ENCODE measurements at places on chromosomes 12 and 14.

- no peak for DNase-seq
These were observed 96.8 kb downstream of the EP400 start for GRCh38 chr12:132046561-132046960.

- no peak for DNase-seq
These were observed 2.3 kb upstream of the ACVRL1 start for GRCh38 chr12:51904951-51905470.

GRCh38 chr12:46533723-46534122 is 161.2 kb upstream of the SLC38A2 start:
- no peak for DNase-seq

DNA sequence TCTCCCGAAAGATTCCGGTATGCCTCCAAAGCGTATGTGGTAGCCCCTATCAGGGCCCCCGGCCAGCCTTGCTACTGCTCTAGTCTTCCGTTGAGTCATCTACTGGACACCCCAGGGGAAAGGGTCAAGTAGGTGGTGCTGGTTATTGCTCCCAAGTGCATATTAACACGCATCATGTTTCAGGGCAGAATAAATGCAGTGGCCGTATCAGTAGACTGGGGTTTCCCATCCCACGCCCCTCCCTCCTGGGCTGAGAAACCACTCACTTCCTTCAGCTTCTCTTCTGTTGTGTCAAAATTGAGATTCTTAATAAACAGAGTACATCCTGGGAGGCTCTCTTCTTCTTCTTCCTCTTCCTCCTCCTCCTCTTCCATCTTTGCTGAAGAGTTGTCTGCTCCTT is 39.3 kb downstream of the RBM19 start:
- DNase-seq = no peak

- DNase-seq = no peak
These were observed 7.7 kb upstream of the HPD start for GRCh38 chr12:121866331-121866730.

- no peak for DNase-seq
These were observed 40.2 kb upstream of the APPL2 start for GRCh38 chr12:105275997-105276733.

GRCh38 chr12:31118347-31119191 is 44.9 kb downstream of the DDX11 start:
- no peak for DNase-seq

DNA sequence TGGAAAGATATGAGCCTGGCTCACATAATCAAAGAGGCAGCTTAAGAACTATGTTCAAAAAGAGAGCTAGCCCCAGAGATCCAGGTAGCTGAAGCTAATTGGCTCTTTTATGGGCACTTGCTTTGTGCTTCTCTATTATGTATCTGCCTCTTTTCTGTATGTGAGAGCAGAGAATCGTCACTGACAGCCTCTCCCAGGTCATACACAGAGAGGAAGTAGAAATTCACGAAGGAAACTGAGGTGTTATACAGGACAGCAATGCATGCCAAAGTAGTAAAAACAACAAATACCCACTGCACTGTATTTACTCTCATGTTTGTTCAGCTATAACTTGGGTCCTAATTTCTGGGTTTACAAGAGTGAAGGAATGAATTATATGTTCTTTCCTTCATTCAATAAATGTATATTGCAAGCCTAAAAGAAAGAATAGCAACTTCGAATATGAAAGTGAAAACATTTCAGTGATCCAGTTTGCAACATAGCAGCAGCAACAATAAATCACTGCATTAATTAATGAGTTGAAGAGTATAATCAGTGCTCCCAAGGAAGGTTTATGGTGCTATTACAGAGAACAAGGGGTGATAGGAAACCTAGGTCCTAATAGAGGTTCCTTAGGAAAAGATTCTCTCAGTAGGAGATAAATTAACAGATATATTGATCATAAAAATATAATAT is 47.1 kb upstream of the ATXN7L3B start:
- DNase-seq = no peak

DNA sequence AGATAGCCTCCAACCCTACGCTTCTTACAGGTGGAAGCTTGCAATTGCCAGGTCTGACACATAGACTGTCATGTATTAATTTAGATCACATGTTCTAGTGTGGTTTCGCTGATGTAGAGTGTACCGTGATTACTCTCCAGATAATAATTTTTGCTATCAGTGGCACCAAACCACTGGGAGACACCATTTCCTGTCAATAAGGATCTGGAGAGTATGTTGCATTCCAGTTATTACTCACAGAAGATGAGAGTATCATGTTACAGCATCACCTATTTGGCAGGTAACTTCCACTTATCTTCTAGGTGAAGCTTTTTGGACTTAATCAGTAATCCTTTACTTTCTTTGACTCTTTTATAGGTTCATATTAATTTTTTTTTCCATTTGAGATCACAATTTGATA is 147.2 kb downstream of the HELB start:
- DNase-seq = no peak

GRCh38 chr12:96143392-96143791 is 50.8 kb upstream of the ELK3 start:
- DNase-seq = no peak

- no peak for DNase-seq
These were observed 126.5 kb downstream of the TMEM30B start for GRCh38 chr14:61154641-61155040.

GRCh38 chr14:21096978-21097635 is 1.3 kb downstream of the ZNF219 start:
- no peak for DNase-seq

DNA sequence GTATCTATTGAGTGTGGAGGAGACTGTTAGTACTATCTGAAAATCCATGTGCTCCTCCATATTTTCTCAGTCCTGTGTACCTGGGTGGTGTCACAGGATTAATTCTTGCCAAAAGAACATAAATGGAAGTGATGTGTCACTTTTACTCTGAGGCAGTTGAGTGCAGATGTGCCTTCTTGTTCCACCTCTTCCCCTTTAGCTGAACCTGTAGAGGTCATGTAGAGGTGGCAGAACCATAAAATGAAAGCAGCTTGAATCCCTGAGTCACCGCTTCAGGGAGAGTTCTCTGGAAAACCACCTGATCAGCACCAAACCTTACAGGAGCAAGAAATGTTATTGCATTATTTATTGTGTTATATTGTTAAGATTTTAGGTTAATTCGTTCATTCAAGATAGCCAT is 14.7 kb upstream of the SLC25A3 start:
- no peak for DNase-seq

DNA sequence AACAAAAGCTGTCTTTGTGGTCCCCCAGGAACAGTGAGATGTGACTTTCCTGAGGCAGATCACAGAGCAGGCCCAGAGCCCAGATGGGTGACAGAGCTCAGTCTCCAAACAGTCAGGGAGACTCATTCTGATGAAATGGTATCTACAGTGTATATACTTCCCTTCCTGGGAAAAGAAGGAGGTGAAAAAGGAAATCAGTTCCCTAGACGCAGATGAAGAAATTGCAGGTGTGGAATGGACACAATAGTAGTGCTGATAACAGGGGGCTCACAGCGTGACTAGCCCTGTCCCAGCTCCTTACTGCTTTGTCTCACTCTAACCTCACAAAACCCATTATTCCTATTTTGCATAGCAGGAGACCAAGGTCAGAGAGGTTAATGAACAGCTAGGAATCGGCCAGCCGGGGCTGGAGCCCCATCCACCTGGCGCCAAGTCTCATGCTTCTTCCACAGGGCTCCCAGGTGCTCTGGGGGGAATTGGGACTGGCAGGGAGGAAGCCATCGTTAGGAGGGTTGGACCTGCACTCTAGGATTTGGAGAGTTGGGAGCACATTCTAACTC is 11.9 kb downstream of the KCNH3 start:
- no peak for DNase-seq

DNA sequence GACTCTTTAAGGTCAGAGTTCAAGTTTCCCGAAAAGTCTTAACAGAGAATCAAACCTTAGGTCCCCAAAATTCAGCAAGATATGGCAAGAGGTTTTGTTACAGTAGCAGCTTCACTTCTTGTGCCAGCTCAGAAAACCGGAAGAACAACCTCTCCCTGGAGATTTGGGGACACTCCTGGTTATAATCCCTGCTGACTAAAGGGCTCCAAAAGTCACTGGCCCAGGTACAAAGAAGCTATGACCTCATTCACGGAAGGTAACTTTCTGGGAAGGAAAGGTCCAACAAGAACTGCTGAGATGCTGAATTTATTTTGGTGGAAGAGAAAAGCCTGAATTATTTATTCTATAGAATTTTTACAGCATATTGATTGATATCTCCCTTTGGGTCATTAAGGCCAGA is 55.6 kb upstream of the DIO2 start:
- DNase-seq = no peak

DNA sequence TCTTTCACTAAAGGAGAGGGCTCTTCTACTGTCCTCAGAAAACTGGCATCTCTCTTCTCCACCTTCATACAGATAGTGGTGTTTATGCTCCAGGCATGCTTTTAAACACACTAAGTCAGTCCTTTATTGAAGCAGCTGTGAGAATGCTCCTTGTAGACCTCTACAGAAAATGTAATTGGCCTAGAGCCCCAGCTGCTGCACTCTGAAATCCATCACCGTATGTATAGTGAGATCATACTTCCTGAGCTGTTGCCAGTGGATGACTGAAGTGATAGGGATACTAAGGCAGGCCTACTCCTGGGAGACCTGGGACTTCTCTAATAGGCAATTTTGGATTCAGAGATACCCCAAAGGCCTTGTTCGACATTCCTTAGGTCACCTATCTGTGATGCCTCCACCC is 535.4 kb downstream of the RPS29 start:
- no peak for DNase-seq

DNA sequence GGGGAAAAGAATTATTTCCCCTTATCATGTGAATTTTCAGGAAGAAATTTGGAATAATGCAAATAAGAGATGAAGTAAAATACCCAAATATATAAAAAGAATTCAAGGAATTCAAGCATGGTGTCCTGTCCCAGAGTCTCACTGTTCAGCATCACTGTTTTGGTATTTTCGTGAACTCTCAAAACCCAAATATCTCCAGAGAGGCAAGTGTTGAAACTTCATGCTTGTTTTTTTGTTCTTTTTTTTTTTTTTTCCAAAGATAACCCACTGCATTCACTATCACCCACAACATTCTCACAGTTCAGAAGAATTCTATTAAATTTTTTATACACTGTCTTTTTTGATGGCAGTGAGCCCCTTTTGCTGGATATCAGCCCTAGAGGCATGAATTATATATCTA is 354.9 kb downstream of the DIO2 start:
- no peak for DNase-seq

- no peak for DNase-seq
These were observed 32.5 kb upstream of the CRY1 start for GRCh38 chr12:107125833-107126232.

- DNase-seq = no peak
These were observed 1.5 kb upstream of the GALNT6 start for GRCh38 chr12:51392556-51393237.

DNA sequence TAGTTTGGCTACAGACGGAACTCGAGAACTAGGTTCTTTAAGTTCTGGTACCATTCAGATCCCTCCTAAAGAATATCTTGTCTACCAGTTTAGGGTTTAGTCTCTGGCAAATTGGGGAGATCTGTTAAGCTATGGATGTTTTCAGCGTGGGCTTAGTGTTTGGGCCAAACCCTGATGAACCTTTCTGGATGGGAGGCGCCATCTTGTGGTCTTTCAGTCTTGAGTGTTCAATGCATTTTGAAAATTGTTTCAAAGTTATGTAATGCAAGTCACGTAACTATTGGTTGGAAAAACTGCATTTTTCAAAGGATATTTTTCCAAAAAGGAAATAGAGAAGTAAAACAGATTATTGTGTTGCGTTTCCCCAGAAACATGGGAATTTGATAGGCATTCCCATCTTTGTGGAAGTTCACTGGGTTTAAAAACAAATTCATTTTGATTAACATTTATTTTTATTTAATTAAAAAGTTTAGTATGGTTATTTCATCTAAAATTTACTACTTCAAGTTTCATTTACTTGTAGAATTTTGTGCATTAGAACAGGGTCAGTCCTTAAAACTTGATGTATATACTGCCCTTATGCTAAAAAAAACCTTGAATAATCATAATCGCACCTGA is 169.0 kb downstream of the PRIMA1 start:
- no peak for DNase-seq

GRCh38 chr14:75689012-75689411 is 28.0 kb downstream of the TTLL5 start:
- DNase-seq = no peak

- no peak for DNase-seq
These were observed 6.9 kb upstream of the RD3L start for GRCh38 chr14:103949131-103949790.

DNA sequence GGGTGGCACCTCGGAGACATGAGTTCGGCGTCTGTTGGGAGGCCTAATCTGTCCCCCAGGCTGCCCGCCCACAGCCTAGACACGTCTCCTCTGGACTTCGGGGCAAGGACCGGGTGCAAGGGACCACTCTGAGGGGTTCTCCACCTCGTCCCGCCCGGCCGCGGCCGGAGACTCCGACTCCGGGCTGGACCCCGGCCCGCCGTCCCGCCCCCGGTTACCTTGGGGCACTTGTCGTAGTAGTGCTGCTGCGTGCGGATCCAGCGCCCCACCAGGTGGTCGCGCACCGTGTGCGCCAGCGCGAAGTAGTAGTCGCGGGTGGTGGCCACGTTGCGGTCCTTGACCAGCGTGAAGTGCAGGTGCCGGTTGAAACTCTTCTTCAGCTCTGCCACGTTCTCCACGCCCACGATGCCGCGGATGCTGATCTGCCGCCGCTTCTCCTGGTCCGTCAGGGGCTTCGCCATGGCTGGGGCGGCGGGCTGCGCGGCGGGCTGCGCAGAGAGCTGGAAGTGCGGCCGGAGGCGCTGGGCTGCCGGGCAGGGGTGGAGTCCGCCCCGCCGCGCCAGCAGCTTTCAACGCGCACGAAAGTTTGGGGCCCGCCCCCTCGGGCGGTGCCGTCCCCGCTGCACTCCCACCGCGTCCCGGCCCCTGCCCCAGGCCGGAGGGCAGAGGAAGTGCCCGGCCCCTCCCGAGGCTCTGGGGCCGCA is at the start of gene PYGL:
PYGL (minus strand) TSS at position 541 of the 704 bp plus-strand sequence; CDS start at position 461, 80 bp downstream.
- DNase-seq = no peak

DNA sequence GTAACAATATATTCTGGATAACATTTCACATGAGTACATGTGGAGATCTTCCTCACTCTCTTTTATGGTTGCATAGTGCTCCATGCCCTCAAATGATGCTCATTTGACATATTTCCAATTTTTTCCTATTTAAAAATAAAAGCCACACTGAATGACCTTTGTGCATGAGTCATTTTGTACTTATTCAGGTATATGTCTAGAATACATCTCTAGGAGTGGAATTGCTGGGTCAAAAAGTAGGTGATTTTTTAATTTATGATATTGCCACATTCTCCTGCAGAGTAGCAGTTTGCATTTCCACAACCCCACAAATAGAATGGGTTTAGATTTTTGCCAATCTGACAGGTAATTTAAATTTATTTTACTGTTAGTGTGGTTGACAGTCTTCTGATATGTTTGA is 104.8 kb downstream of the RPAP3 start:
- DNase-seq = no peak

- no peak for DNase-seq
These were observed 485.6 kb downstream of the LRIG3 start for GRCh38 chr12:58434726-58435125.

DNA sequence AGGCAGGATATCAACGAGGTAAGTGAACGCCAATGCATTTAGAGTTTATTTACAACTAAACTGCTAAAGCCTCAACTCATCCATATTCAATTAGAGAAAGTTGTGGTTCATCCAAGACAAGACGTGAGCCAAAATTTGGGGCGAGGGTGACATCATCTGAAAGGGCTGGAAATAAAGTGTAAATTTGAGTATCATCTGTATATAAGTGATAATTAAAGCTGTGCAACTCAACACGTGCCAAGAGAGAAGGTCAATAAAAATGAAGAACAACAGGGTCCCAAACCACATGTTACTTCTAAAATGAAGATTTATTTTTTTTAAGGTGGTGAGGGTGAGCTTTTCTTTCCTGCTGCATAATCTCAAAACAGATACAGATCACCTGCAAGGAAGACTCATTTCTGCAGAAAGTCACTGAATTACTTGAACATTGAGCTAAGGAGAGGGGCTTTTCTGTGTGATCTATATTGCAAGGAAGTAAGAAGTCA is 203.6 kb downstream of the EFCAB11 start:
- DNase-seq = no peak
